Glutamatergic neuron (in vitro differentiated cells): ENCODE measurements at places on chromosomes 2 and 18. TPM values are rescaled to one million over a fixed set of nuclear protein-coding genes. Genes with fewer than 3 reads are reported as not detected.

The GRP gene
- total RNA-seq = not detected

The TPRKB gene
- total RNA-seq = 27.2 TPM

The IL1RN gene
- total RNA-seq = not detected

The TBC1D8 gene
- total RNA-seq = 14.6 TPM

The HOXD13 gene
- total RNA-seq = 0.17 TPM

DNA sequence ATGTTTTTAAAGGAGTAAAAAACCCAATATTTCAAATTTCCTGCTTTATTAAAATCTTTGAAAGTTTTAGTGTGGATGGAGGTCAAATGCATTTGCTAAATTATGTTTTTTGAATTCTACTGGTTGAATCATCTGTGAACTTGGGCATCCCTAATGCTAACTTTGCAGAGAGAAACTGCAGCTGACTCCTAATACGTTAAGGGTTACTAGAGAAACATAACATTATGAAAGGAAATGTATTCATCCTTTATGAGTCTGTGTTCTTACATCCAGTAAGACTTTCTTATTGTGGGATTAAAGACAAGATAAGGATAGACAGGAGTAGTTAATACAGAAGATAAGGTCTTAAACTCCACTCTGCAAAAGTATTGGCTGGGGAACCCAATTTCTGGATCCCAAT is 140.6 kb downstream of the FAM124B start:
- DNase-seq = no peak

GRCh38 chr2:105787376-105788318 is 42.9 kb downstream of the NCK2 start:
- DNase-seq = no peak
